Kidney (tissue), 22 donors: ENCODE measurements at places on chromosomes 5 and 9. TPM values are rescaled to one million over a fixed set of nuclear protein-coding genes. Genes with fewer than 3 reads are reported as not detected.

PAEP gene
- total RNA-seq: not detected

GFI1B gene
- total RNA-seq: 0.28 TPM

MED7 gene
- total RNA-seq: 18.2 TPM

IGIP gene
- total RNA-seq: 15.5 TPM

CCDC180 gene
- total RNA-seq: 8.8 TPM

GM2A gene
- total RNA-seq: 29.8 TPM

PCDHGC4 gene
- 1.5 TPM for total RNA-seq

CENPP gene
- total RNA-seq: 4.2 TPM

DNA sequence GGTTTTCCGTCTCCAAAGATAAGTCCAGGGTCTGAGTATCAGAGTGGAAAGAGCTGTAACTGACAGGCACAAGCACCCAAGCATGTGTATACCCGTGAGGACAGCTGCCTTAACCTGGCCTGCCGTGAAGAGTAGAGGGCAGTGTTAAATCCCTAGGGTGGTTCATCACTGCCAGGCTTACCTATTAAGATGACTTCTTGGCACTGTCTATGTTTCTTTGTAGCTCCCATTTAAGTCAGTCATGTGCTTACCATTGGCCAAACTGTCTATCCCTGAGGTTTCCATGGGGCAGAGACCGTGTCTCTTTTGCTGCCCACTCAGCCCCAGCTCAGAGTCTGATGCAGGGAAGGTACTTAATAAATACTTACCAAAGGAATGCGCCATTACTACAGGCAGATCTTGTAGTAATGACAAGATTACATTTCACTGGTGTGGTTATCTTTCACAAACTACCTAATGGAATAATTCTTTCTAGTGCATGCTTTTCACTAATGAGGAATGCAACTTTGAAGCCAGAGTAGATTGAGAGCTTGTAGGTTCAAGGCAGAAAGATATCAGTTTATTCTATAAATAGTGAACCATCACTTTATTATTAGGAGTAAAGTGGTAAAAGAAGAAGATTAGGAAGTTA, 64.2 kb downstream of the SNX24 start:
- no peak for DNase-seq

GRCh38 chr9:82209797-82210470, 221.4 kb downstream of the SPATA31D1 start:
- DNase-seq: no peak

DNA sequence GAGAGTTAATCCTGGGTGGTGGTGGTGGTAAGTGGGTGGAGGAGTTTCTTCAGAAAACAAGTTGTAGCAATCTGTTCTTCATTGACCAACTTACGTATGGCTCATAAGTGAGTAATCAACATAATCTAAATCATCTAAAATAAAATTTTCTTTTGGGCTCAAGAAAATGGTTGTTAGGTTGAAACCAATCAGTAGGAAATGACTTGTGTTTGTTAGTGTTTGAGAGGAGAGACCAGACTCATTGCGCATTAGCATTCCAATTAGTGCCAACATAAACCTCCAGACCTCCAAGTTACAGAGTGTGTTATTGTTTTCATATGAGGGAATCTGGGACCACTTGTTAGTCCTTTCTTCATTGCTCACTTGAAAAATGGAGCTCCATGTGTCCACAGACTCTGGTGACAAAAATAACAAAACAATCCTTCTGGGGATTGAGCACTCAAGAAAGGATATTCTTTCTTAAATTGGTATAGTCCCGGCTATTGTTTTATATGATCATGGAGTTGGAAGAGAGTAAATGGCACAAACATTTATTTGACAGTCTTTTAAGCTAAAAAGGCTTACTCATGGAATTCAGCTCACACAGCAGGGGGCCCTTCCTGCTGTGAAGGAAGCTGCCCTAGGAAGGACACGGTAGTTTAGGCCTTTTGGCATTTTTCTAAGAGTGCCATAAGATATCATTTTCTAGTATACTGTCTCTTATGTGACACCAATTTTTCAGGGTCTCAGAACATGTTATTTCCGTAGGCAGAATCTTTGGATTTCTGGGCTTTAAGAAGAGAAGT, 441.1 kb downstream of the EBF1 start:
- no peak for DNase-seq

DNA sequence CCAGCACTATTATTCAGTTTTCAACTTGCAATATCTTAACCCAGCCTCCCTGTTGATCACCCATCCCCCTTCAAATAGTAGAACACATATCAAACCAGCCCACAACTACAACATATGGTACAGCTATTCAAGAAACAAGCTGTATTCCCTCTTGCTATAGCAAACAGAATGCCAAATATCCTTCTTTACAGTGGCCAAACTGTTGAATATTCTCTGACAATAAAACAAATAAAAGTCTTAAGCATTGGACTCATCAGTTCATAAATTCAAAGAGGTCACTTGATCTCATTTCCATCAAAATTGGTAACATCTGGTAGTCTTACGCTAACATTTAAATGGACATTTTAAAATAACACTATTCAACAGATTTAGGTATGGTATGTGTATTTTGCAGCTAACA, 350.8 kb downstream of the EFNA5 start:
- no peak for DNase-seq

- no peak for DNase-seq
Measured at GRCh38 chr5:149018909-149019443, 43.9 kb downstream of the SH3TC2 start.

GRCh38 chr9:101307051-101307450, 77.8 kb downstream of the BAAT start:
- DNase-seq: peak; percentile 4

- DNase-seq: no peak
Measured at GRCh38 chr5:120160124-120160895, 303.8 kb upstream of the PRR16 start.

DNA sequence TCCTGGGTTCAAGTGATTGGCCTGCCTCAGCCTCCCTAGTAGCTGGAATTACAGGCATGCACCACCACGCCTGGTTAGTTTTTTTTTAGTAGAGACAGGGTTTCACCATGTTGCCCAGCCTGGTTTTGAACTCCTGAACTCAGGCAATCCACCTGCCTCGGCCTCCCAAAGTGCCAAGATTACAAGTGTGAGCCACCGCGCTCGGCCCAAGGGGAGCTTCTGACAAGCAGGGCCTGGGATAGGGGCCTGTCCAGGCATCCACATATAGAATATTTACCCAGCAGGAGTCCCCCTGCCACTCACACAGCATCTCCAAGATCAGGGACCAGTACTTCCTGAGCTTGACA, 10.1 kb downstream of the IRF1 start:
- no peak for DNase-seq

DNA sequence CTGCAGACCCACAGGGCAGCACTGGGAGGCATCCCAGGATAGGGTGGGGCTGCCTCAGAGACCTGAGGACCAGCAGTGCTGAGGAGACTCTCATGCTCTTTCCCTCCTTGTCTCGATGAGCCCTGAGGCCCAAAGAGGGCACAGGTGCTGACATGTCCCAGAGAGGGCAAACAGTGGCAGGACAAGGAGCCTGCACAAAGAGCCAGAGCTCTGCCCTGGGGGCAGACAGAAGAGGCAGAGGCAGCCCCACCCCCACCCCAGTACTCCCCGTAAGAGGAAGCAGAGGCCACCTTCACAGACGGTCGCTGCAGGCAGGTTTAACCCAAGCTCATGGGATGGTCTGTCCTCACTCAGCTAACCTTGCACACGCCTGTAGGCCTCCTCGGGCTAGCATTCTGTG, 29.4 kb upstream of the TTLL11 start:
- DNase-seq: no peak

DNA sequence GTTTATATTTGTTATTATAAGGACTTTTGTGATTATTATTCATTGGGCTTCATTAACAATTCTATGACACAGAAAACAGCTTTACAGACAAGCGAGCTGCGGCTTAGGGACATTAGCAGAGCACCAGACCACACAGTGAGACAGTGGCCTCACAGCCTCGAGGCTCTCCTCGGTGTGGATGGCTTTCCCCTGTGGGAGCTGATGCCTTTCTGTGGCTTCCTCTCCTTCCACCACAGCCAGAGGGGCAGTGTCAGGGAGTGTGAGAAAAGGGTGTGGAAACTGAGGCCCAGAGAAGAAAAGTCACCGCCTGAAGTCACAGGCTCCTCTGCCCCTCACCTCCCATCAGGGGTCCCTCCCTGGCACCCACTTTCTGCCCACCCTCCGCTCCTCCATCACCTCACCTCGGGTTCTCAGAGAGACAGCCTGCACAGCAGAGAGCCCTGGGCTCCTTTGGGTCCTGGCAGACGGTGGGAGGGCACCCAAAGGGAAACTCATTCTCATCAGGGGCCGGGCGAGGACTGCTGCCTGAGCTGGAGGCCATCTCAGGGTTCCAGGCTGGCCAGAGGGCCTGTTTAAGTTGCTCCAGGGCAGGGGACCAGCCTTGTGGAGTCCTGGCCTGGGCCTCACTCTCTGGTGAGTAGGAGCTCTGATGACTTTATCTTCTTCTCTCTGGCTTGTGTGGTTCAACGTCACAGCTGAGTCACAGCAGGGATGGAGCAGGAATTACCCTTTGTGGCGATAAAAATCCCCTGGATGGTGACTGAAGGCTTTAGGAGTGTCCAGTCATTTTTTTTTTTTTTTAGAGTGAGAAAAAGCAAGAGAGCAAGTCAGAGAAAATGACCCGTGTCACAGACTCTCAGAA, 830 bp downstream of the TRAF1 start:
- DNase-seq: no peak

- DNase-seq: peak; percentile 53
Measured at GRCh38 chr9:84484172-84484571, 143.6 kb upstream of the SLC28A3 start.

DNA sequence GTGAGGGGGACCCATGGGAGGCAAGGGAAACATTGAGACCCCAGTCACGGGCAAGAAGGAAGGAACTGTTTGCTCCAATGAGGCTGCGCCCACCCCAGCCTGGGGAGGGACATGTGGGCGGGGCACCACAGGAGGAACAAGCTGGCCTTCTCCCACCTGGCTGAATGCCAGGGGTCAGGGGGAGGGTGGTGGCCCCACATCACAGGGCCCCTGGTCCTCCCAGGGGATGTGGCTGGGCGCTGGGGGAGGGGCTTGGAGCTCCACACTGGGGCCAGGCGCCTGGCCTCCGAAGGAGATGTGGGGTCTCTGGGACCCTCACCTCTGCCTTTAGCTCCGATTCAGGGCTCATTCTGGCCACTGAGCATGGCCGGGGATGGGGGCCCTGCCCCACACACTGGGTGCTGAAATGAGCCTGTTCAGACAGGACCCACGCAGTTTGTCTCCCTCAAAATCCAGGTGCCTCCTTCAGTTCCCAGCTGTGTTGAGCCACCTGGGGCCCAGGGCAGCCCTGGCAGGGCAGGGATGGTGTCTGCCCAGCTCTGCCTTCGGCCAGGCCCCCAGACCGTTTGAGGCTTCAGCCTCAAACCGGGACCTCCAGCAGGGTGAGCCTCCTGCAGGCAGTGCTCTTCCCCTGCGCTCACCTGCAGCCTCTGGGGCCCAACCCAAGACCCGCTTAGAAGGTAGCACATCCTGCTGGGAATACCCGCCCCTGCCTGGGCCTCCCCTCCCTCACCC, 33.2 kb upstream of the NOTCH1 start:
- peak; percentile 79 for DNase-seq

GRCh38 chr5:139413963-139414362, 10.1 kb upstream of the SPATA24 start:
- no peak for DNase-seq

GRCh38 chr9:127369428-127369827, 27.5 kb upstream of the SLC2A8 start:
- DNase-seq: no peak

DNA sequence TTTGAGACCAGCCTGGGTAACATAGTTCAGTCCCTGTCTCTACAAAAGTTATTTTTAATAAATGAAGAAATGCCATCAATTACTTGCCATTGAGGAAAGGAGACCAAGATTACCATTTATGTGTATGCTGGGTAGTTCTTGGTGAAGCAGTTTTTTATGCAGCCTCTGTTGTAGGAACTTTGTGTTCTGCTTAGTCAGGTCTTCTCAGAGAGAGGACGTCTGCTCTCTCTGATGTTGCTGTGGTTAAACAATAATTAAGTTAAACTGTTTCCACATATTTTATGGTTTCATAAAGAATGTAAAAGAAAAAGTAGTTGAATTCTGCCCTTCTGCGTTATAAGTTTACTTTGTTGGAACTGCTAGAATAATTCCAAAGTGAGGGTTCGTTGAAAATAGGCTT, 210.5 kb downstream of the KDM4C start:
- no peak for DNase-seq

GRCh38 chr9:88090151-88090581, 48.1 kb downstream of the SPATA31C2 start:
- no peak for DNase-seq

- no peak for DNase-seq
Measured at GRCh38 chr5:148909040-148909439, 82.6 kb downstream of the ADRB2 start.

GRCh38 chr5:110056580-110057114, 366.9 kb downstream of the MAN2A1 start:
- no peak for DNase-seq

- DNase-seq: no peak
Measured at GRCh38 chr5:62306323-62306895, 403 bp downstream of the KIF2A start.

DNA sequence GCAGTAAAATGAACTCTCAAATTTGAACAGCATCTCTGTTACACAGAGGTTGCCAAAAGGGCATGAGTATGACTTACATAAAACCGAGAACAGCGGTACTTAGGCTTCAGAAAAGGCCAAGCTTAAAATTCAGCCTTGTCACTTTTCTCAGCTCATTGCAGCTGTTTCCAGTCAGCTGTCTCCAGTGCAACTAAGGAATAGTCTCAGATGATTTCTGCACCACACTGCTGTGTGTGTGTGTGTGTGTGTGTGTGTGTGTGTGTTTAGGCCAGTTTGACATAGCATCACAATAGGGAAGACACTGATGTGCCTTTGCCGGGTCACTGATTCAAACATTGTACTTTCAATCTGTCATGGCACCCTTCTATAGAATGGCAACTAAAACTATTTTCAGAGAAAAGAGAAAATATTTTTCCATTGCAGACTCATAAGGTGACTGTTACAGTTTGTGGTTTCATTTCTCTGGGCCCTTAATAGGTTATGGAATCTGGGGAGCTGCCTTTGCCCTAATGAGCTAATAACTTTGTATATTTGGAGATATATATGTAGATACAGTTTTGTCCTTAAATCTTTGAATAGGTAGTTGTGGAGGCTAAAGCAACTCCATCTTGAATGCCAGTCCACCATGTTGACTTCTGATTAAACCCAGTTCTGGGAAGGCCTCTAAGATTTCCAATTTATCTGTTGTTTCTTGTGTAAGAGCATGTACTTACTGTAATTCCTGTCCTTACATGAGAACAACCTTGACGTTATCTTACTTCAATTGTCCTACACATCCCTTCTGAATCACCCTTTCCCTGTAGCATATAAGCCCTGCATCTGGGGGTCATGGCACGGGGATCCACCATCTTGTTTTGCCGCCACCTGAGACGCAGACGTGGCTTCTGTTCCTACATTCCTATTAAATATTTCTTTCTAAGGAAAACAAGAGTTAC, 4.5 kb downstream of the LSM11 start:
- DNase-seq: no peak
